ENCODE measurements at places on chromosomes 16 and 17.

GRCh38 chr16:12661656-12662172, 142.0 kb downstream of the CPPED1 start:
- no peak for DNase-seq

- DNase-seq: no peak
Measured at GRCh38 chr16:47037396-47037745, 63.9 kb upstream of the DNAJA2 start.

GRCh38 chr16:85261657-85262557, 149.6 kb upstream of the CIBAR2 start:
- no peak for DNase-seq

DNA sequence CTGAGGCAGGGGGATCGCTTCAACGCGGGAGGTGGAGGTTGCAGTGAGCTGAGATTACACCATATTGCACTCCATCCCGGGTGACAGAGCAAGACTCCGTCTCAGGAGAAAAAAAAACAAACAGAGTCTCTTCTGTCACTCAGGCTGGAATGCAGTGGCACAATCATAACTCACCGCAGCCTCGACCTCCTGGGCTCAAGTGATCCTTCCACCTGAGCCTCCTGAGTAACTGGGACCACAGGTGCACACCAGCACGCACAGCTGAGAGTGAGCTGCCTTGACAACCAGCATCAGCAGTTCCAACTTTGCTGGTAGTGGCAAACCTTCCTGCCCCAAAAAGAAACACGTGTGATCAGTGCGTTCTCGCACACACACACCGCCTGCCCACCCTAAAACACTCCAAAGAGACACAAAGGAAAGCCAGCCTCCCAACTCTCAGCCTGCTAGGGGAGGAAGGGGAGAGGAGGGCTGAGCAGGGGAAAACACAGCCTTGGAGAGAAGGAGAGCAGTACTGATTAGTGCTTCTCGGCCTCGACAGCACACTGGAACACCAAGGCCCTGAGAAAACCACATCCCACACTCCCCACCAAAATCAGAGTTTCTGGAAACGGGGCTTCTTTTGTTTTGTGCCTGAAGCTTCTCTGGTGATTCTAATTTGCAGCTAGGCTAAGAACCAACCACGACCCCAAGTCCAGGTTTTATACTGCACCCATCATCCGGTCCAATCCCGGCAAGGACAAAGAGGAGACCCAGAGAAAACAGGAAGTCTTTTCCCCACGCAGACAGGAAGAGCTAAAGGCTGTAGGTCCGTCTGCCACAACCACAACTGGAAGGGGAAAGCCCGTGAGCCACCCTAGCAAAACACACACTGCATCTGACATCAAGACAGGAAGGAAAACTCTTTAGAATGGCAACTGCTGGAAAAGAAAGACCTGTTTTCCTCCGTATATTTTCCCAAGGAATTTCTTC, 28.8 kb downstream of the ZCCHC14 start:
- DNase-seq: no peak

GRCh38 chr16:73298562-73298961, 250.6 kb upstream of the ZFHX3 start:
- DNase-seq: no peak

GRCh38 chr17:36920032-36921005, 17.0 kb upstream of the LHX1 start:
- no peak for DNase-seq

GRCh38 chr16:17357307-17358062, 113.3 kb downstream of the XYLT1 start:
- no peak for DNase-seq

- DNase-seq: no peak
Measured at GRCh38 chr16:17474572-17474971, 3.8 kb upstream of the XYLT1 start.

DNA sequence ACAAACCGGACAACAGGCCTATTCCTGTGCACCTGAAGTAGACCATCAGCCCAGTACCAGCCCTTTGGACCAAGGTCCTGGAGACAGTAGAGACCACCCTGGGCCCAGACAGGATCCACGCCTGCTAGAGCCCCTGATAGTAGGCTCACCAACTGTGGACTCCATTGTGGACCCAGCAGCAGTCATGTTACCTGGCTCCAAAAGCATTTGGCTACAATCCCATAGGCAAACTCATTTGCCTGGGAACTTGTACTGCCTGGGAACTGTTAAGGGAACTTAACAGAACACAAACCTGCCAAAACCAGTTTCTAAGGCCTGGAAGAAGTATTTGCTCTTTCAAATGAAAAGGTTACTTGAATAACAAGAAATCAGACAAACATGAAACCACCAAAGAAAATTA, 10.0 kb upstream of the ACSM1 start:
- no peak for DNase-seq

DNA sequence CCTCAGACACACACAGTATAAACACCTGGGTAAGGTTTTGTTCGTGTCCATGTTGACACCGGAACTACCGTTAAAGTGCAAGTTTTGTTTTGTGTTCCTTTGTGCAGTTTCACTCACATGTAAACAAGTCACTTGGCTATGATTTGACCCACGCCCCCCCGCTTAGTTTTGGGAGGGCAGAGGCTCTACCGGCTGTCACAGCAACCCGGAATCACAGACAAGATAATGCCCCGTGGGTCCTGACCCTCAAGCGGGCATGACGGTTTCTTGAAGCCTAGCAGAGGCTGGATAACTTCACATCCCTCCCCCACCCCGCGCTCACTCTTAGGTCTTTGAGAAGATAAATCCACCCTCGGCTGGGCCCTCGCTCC, 1.7 kb downstream of the RASD1 start:
- DNase-seq: no peak

GRCh38 chr17:17361867-17362539, 58.8 kb downstream of the NT5M start:
- DNase-seq: no peak

GRCh38 chr17:74181341-74181740, 22.1 kb upstream of the RPL38 start:
- no peak for DNase-seq

DNA sequence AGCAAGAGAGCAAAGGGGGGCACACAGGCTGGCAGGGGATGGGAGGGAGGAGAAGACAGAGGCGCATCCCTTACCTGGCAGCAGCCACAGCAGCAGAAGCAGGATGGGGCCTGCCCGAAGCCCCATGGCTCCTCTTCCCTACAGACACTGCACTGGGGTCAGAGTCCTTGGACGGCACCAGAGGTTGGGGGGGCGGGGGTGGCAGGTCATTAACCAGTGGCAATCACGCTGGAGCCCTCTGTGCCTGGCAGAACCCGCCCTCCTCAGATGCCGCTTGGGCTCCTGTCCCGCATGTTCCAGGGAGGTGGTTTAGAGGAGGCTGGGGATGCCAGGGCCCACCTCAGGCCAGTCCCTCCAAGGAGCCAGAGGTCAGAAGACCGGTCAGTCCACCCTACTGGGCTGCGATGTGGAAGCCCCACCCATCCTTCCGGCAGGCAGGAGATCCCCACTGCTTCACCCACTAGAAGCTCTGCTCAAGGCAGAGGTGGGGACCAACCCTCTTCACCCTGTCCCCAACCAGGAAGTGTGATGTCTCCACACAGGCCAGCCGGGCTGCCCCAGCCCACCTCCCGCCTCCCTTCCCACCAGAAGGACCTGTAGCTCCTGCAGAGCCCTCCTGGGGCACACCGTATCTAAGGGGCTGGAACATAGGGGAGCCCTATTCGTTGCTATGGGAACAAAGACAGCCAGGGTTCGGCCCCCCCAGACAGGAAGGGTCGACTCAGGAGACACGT, 11.7 kb downstream of the ZG16B start:
- no peak for DNase-seq

- no peak for DNase-seq
Measured at GRCh38 chr17:67557052-67557845, 160.5 kb upstream of the NOL11 start.

- DNase-seq: no peak
Measured at GRCh38 chr16:727291-727977, 528 bp downstream of the HAGHL start.

GRCh38 chr16:57624806-57625500, 3.5 kb upstream of the ADGRG1 start:
- DNase-seq: no peak

- DNase-seq: no peak
Measured at GRCh38 chr17:82083533-82084359, 14.3 kb downstream of the FASN start.

- peak; percentile 26 for DNase-seq
Measured at GRCh38 chr16:2838928-2839327, 8.8 kb downstream of the ZG16B start.

- DNase-seq: no peak
Measured at GRCh38 chr16:50802961-50803360, 61.1 kb downstream of the CYLD start.

DNA sequence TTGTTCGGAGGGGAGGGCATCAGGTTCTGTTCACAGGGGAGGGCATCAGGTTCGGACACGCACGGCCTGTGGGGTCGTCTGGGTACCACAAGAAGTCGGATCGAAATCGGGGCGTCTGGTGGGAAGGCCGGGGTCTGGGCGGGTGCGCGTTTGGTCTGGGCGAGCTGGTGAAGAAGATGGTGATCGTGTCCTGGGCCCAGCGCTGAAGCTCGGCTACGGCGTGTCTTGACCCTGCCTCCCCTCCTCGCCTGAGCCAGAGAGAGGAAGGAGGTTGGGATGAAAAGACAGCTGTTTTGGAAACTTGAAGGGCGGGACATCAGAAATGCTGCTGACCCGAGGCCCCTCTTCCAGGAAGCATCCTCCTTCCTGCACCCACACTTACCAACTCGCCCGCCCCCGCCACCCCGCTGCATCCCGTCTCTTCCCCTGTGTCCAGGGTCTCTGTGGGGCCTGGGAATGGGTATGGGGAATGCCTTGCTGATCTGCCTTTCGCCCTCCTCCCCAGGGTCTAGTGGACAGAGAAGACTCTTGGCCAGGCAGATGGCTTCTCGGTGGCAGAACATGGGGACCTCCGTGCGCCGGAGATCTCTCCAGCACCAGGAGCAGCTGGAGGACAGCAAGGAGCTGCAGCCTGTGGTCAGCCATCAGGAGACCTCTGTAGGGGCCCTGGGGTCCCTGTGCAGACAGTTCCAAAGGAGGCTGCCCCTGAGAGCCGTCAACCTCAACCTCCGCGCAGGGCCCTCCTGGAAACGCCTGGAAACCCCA, 498 bp downstream of the PIMREG start:
- no peak for DNase-seq

GRCh38 chr16:2039274-2040031, 8.2 kb downstream of the NTHL1 start:
- no peak for DNase-seq

DNA sequence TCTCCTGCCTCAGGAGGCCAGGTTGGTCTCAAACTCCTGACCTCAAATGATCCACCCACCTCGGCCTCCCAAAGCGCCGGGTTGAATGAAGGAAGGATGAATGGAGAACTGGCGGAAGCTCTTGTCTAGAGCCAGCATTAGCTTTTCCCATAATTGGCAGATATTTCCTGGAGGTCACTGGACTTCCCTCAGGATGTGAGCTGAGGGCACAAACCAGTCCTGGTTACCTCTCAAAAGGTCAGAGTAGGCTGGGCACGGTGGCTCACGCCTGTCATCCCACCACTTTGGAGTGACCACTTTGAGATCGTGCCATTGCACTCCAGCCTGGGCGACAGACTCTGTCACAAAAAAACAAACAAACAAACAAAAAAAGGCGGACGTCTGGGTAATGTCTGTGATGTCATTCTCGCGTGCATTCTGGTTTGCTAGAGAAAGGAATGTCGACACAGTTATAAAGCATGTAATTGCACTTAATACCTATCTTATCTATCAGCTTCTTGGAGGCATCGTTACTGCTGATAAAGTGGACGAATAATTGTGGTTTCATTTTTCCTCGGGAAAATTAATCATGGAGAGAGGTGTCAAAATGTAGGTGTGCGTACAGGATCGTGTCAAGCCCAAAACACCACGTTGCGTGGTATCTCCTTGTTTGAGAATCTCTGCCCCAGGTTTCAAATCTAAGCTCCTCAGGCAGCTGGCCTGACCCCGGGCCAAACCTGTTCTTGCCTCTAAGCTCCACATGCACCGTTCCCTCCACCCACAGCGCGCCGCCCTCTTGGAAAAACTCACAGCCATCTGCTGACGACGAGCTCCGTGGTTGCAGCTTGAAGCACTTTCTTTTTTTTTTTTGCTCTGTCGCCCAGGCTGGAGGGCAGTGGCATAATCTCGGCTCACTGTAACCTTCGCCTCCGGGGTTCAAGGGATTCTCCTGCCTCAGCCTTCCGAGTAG, 6.4 kb upstream of the CRK start:
- no peak for DNase-seq

DNA sequence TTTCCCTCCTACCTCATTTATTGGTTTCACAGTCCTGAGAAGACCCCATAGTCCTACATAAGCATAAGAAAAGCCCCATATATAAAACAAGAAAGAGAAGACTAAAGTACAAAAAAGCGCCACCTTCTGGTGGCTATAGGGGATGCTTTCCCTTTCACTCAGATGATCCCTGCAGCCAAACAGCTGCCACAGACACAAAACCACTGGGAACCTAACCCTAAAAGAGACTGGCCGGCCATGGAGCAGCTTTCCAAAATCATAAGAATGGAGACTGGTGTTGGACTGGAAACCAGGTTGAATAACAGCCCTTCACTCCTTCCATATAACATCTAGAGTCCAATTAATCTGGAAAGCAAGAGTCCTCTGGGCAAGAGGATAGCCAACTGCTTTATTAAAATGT, 11.4 kb downstream of the DYNC1LI2 start:
- no peak for DNase-seq

GRCh38 chr17:81961087-81961511, at the start of gene NOTUM:
TSS of gene NOTUM (minus strand) at chr17:81961187. CDS start at chr17:81960909, 278 bp downstream.
- no peak for DNase-seq

- no peak for DNase-seq
Measured at GRCh38 chr17:45951941-45952340, 47.1 kb upstream of the STH start.

GRCh38 chr16:4288148-4288921, 15.5 kb upstream of the TFAP4 start:
- peak; percentile 63 for DNase-seq

DNA sequence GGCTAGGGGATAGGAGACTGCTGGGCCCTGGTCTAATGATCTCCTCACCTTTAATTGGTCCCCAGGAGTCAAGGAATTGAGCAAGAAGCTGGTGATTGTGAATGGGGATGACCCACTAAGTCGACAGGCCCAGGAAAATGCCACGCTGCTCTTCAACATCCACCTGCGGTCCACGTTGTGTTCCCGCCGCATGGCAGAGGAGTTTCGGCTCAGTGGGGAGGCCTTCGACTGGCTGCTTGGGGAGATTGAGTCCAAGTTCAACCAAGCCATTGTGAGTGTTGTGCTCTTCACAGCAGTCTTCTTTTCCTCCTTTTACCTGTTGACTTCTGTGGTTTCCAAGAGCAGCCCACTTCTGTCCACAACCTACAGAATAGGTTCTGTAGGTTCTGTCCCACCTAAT, 19.4 kb downstream of the POLR2A start:
- DNase-seq: no peak

GRCh38 chr17:15446036-15446435, 21.4 kb downstream of the CDRT4 start:
- DNase-seq: no peak

All from stimulated activated CD8-positive, alpha-beta memory T cell treated with anti-CD3 and anti-CD28 coated beads, Interleukin-12 subunit alpha, Interleukin-12 subunit beta, amount 100 ng/mL, for 4 hours (primary cell).